Colonic mucosa (tissue), 4 donors: ENCODE measurements at places on chromosomes 12 and 14. TPM values are rescaled to one million over a fixed set of nuclear protein-coding genes. Genes with fewer than 3 reads are reported as not detected.

A2ML1 gene
- not detected for total RNA-seq

CCDC184 gene
- total RNA-seq = 0.35 TPM

FAM90A1 gene
- total RNA-seq = not detected

LRP1-AS gene
- total RNA-seq = not detected
